ENCODE measurements at places on chromosomes 12 and 14.

GRCh38 chr12:66929121-66929520 lies 250.2 kb upstream of the GRIP1 start:
- no peak for DNase-seq

- DNase-seq = no peak
Measured at GRCh38 chr14:92679246-92679645, 69.2 kb downstream of the LGMN start.

DNA sequence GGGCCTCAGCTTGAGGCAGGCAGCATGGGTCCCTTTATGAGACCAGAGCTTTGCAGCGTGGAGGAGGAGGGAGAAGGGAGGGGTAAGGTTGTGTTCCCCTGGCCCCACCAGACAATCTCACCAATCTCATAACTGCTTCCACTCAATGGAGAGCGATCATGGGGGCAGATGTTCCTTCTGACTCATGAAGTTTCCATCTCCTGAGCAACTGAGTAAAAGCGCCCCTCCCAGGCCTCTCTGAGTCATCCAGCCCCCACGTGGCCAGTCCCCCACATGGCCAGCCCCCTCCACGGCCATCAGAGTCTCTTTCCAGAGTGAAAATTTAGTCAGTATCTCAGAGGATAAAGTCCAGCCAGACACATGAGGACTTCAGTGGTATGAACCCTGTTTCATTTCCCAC lies 39.2 kb upstream of the PLXNC1 start:
- no peak for DNase-seq

DNA sequence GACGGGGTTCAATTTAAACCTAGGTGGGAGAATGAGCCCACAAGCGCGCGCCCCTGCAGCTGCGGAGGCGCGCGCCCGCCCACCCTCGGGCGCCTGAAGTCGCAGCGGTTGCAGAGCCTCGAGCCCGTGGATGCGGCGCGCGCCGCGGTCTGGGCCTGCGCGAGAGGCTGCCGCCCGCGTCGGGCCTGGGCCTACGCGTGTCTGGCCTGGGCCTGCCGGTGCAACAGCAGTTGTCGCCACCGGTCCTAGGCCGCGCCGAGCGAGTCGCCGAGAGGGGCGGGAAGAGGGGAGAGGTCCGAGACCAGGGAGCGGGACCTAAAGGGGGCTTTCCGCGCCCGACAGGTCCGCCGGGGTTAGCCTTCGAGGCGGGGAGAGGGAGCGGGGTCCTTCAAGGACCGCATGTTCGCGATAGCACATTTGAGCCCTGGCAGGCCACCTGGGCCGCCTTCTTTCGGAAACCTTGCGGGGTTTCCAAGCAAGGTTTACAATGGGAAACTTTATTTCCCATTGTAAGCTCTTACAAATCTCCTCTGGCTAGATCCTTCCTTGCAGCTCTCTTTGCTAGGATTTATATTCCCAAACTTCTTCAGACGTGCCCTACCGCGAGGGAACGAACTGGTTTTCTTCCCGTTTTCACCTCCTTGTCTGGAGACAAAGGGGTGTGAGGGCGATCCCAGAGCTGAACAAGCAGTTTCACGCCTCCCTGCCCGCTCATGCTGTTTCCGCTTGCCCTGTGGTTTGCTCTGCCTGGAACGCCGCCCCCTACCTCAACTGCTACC lies 6.8 kb downstream of the SIX6 start:
- DNase-seq = no peak

- DNase-seq = no peak
Measured at GRCh38 chr12:92574911-92575570, 127.7 kb upstream of the PLEKHG7 start.

- no peak for DNase-seq
Measured at GRCh38 chr12:130879781-130880389, 8.0 kb downstream of the RAN start.

GRCh38 chr14:52844262-52845060 lies 53.1 kb upstream of the GNPNAT1 start:
- no peak for DNase-seq

DNA sequence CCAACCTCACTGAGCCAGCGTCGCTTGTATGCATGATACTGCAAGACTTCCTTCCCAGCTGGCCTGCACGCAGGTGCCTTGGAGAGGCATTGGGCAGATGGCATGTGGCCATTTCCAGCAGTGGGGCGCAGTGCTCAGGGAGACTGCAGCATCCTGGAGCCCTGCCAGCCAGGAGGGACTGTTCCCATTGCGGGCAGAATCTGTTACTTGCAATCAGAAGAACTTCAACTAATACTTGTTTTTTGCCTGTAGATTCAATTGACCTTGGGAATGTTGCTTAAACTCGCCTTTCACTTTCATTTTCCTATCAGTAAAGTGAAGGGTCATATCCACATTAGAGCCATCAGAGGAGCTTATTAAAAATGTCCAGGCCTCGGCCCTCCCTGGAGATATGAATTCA lies 29.8 kb downstream of the ANKRD9 start:
- DNase-seq = no peak

DNA sequence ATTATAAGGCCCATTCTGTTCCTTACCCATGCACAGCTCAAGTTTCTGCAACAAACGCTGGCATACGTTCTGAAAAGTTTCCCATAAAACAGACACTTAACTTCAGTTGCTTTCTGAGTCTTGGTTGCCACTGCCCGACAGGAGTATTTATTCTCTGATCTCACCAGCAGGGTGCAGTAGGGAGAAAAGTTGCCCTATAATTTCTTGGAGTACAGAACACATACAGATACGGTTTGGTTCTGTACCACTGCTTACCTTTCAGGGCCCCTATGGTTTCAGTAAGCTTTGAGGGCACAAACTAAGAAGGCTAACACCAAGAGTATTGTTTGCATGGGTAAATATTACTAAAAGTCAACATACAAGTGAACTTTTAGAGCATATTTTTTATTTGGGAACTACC lies 77.9 kb downstream of the SPATA7 start:
- DNase-seq = no peak

DNA sequence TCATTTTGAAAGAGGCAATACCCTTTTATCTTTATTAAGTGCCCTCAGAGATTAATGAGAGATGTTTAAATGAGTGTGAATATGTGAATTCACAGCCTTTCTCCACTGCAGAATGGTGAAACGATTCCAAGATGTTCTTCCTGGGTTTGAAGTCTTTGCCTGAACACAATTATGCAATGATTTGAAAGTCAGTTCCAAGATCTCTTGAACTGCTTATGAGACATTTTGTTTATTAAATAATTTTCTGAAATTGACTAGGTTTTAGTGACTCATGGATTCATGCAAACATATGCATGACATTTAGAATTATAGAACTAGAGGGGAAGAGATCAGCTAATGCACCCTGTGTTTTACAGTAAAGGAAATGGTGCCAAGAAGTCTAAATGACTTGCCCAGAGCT lies 118.1 kb upstream of the SLC38A2 start:
- DNase-seq = no peak

DNA sequence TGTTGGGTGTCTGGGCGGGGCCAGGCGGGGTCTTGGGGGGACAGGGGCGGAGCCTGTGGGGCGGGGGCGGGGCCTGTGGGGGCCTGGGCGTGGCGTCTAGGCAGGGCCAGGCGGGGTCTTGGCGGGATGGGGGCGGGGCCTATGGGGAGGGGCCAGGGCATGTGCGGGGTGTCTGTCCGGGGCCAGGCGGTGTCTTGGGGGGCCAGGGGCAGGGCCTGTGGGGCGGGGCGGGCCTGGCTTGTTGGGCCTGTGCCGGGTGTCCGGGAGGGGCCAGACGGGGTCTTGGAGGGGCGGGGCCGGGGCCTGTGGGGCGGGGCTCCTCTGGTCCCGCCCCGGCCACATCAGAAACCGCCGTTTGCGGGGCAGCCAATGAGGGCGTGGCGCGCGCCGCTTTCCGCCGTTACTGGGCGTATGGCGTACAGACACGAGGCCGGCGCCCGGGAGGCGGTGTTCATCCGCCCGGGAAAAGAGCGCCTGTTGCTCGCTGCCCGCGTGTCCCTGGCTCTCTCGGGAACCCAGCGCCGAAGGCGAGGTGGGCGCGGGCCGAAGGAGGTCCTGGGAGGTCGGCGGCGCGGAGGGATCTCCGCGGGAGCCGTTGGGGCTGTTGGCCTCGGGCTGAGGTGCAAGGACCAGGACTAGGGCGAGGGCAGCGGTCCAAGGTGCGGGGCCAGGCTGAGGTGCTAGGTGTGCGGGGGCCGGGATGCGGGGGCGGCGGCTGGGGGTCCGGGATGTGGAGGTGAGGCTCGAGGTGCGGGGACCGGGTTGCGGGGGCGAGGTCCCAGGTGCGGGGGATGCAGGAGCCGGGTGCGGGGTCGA lies at the start of gene PIWIL1:
Gene PIWIL1 (plus strand): TSS at position 400 of the 816 bp plus-strand sequence. CDS start 4,705 bp downstream, outside the sequence.
- DNase-seq = no peak

DNA sequence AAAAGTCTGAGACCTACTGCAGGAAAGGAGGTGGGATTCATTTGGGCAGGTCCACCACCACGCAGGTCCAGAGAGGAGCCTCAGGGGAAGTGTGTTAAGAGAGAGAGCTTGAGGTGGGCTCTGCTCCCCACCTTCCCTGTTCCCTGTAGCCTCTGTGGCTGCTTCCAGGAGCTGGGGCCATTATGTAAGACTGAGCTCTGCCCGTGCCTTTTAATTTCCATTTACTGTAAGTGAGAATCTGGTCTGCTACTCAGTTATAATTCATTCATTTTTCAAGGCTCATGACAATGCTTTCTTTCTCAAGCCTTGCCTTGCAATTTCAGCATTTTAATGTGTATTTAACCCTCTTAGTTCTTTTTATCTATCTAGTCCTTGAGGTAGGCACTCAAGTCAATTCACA lies 8.3 kb downstream of the SLC4A8 start:
- no peak for DNase-seq

GRCh38 chr12:65867394-65867793 lies 43.1 kb downstream of the HMGA2 start:
- DNase-seq = no peak

DNA sequence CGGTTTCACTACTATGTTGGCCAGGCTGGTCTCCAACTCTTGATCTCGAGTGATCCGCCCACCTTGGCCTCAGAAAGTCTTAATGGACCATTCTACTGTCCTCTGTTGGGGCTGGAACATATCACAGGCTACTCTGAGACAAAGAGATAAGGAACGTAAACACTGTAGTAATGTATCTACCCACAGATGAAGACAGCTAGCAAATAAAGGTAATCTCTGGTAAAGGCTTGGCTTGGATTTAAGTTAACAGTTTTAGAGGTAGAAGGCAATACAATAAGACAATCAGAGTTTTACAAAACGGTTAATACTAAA lies 44.6 kb upstream of the ISM2 start:
- no peak for DNase-seq

DNA sequence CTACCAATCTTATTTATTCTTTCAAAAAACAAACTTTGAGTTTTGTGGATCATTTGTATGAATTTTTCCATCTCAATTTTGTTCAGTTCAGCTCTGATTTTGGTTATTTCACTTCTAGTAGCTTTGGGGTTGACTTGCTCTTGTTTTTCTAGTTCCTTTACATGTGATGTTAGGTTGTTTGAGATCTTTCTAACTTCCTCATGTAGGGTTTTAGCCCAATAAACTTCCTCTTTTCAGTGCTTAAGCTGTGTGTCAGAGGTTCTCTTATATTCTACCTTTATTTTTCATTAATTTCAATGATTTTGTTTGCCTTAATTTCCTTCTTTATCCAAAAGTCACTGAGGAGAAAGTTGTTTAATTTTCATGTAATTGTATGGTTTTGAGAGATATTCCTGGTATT lies 860.4 kb upstream of the FBXO33 start:
- DNase-seq = no peak

DNA sequence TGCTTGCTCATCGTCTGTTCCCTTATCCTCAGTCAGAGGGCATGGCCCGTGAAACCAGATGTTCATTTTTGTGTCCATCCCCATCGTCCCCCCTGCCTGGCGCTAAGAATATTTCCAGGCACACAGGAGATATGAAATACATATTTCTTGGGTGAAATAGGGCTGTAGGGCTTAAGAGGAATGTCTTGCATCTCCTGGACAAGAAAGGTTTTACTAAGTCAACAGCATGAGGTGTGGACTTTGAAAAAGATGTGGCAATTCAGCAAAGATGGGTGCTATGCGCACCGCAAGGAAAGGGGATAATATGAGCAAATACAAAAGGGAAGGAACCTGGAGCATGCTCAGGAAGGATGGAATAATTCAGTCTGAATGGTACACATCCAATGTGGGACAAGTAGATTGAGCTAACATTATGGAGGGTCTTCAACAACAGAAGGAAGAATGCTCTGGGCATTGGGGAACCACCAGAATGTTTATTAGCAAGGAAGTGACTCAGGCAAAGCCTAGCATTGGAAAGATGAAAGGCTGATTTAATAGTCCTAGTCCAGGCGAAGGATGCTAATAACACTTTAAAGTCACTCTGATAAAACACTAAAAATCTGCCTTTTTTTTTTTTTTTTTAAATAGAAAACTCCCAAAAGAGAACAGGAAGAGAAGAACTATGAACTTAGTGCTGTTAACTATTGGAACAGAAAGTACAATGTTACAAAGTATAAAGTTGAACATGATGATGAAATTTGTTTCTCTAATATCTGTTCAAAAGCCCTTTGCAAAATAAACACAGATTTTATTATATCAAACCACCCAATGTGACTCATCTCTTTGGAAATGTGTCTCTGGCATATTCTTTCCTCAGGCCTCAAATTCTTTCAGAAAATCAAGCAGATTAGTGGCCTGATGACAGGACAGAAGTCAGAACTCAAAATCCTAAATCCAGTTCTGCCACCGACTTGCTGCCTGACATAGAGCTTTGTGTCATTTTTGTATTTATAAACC lies 449.5 kb downstream of the BCAT1 start:
- no peak for DNase-seq

GRCh38 chr12:121786440-121786825 lies 7.1 kb downstream of the RHOF start:
- DNase-seq = no peak

DNA sequence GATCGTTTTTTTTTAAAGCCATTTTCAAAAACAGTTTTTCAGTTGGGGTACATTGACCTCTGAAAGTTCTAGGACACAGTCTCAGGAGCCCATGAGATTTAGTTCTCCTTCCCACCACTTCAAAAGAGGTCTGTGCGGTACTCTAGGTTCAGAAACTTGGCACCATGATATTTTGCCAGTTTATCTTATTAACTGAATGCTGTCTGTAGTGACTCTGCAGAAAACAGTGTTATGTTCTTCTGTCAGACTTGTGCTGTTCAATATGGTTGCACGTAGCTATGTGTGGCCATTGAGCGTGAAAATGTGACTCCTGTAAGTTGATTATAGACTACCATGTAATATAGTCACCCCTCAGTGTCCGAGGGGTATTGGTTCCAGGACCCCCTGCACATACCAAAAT lies 35.9 kb downstream of the CRADD start:
- no peak for DNase-seq

DNA sequence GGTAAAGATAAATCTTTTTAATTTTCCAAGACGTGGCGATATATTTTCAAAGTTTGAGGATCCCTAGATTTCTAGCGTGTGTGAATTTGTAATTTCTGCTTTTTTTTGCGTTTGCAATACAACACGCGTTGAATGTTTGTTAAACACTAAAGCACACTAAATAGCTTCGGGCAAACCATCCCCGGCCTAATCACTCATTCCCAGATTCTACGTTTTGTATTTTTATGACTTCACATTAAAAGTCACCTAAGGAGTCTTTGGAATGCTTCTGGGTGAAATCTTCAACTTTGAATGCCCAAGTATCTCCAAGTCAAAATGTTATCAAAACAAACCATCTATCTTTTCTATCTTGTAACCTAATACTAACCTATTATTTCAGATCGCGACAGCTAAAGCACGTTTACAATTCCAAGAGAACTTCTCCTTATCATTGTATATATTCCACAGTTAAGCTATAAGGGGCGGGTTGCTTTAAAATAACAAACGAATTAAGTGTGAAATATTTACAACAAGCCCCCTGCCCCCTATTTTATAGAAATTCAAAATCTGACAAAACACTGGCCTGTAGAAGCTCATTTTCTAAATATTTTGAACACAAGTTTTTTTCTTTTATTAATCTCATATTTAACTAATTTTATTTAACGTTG lies 1.1 kb downstream of the ALX1 start:
- no peak for DNase-seq

- no peak for DNase-seq
Measured at GRCh38 chr14:91330856-91331255, 86.4 kb upstream of the GPR68 start.

All from activated T-helper 1 cell treated with anti-CD3 and anti-CD28 coated beads, Interleukin-2, amount 50 U/mL, for 16 hours (primary cell).